GM12865 (cell line): ENCODE measurements at places on chromosomes 3 and 15.

- no peak for DNase-seq
These were observed 230.2 kb upstream of the IGF1R start for GRCh38 chr15:98418122-98418521.

DNA sequence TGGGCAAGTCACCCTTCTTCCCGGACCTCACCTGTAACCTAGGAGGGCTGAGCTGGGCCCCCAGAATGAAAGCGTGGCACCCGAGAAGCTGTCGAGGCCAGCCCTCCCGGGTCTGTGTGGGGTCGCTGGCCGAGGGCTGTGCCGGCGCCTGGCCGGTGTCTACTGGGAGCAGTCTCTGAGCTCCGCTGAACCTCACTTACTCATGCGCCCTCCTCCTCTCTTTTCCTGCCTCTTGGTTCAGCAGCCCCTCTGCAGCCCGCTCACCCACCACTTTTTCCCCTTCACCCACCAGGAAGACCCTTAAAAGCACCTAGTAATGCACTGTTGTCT, 419 bp downstream of the HYKK start:
- DNase-seq, result no peak

DNA sequence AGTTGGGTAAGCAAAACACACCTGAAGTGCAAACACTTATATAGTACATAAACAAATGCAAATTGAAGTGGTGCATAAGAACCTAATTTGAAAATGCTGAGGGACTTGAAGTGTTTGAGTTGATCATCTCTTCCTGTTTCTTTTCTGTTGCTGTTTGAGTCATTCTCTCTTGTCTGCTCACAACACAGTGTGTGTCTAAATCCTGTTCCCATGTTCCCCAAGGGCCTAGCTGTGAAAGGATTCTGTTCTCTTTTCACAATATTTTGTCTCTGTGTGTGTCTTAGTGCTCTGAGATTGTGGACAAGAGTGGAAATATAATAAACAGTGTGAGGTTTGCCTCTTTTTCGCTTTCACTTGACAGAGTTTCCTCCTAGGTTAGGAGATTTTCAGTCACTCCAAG, 6.1 kb downstream of the CD96 start:
- DNase-seq, result peak; percentile 35

- DNase-seq, result no peak
These were observed 27.5 kb upstream of the TM4SF19 start for GRCh38 chr3:196365736-196366135.

DNA sequence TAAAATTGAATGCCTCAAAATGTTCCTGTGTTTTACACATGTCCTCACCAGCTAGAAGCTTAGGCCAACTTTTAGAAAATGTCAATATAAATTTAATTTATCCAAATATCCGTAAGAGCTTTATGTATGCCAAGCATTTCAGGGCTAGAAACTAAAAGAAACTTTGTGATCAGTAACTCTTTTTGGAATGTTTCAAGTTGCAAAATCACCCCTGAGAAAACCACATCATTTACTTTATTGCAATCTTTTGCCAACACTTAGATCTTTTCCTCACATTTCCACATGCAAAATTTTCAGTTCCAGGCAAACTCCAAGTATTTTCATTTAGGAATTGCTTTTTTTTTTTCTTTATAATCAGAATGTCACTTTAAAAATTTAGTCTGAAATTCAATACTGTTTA, 20.1 kb upstream of the IGF1R start:
- no peak for DNase-seq

DNA sequence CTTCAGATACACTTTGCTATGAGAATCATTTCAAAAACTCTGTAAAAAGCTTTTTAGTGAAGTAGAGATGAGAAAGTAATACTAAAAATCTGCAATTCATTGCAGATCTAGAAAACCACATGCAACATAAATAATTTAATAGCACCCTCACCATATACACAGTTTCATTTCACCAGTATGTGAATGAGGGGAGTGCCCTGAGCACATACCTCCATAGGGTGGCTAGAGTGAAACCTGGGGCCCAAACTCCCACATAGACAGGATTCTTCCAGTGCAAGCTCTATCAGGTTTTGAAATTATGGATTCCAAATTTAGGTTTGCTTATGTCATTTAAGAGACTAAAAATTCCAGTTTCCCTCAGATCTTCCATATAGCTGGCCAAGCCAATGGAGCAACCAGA, 973.4 kb upstream of the CFAP20DC start:
- DNase-seq, result no peak

GRCh38 chr3:190366133-190366532, 21.8 kb upstream of the CLDN16 start:
- DNase-seq, result no peak

DNA sequence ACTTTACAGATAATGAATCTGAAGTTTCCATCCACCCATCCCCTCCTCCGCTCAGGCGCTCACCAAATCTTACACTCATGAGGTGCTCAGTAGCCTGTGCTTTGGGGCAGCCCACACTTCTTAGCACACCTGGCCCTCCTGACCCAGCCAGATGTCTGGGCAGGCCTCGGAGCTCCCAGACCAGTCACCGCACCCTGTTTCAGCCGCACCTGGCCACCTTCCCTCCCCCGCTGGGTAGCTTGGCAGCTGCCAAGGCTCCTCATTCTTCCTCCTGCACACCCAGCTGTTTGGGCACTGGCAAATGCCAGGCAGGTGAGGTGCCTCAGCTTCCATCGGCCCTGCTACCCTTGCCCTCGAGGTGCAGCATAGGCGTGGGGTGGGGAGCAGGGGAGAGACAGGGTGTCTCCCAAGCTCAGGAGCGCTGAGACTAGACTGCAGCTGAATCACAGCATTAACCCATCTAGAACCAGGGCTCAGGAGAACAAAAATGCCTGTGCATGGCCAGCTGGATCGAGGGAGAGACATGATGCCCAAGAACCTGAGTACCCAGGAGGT, 45.8 kb downstream of the CDC25A start:
- DNase-seq, result no peak

DNA sequence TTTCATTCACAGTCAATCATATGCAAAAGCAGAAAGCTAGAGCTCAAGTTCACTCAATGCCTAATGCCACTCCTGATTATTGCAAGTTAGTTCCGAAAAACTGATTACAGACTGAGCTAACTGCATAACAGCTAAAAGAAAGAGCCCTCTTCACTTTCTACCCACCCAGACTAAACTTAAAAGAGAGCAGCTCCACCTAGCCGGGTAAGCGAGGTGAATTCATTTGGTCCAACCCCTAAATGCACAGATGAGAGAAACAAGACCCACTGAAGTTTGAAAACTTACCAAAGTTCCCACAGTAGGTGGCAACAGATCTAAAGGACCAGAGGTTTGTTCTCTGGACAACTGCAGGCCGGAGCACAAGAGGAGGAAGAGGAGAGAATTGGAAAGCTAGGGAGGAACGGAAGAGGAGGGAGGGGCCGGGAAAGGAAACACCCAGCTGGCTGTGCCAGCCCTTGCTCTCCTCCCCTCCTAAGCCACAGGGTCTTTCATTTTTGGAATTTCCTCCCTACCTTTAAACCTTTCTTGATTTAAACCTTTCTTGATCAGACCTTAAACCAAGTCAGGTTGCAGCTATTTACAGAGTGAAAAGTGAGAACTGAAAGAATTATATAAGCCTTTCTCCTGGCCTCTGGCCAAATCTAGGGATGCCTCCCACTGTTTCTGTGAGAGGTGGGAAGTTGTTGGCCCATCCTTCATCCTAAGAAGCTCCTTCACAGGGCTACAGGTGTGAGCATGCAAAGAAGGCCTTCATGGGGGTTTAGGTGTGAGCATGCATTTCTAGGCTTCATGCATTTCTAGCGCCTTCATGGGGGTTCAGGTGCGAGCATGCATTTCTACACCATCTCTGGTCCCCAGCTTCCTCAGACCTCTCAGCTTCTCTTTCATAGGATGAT, 114.7 kb upstream of the LMOD3 start:
- DNase-seq, result no peak

DNA sequence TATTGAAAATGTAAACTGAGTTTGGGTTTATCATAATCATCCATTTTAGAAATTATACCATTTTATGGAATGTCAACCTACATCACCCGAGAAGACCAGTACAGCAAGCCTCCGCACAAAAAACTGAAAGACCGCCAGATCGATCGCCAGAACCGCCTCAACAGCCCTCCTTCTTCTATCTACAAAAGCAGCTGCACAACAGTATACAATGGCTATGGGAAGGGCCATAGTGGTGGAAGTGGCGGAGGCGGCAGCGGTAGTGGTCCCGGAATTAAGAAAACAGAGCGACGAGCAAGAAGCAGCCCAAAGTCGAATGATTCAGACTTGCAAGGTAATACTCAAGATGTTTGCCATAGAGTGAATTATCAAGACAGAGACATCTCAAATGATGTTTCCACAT, 197.0 kb downstream of the GHSR start:
- DNase-seq, result no peak

DNA sequence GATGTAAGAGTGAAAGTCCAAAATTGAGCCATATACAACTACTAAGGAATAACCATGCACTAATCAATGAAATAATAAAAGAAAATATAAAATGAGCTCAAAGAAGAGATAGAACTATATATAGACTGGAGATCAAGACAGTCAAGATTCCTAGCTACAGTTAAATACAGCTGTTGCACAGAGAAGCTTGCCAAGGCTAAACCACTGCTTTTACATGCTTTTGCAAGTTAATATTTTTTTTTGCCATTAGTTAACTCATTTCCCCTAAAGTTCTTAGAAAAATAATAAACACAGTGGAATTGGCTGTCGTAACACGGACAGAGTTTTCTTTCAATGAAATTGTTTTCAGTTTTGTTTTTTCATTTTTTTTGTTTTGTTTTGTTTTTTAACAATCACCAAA, 123.0 kb downstream of the VGLL3 start:
- no peak for DNase-seq

DNA sequence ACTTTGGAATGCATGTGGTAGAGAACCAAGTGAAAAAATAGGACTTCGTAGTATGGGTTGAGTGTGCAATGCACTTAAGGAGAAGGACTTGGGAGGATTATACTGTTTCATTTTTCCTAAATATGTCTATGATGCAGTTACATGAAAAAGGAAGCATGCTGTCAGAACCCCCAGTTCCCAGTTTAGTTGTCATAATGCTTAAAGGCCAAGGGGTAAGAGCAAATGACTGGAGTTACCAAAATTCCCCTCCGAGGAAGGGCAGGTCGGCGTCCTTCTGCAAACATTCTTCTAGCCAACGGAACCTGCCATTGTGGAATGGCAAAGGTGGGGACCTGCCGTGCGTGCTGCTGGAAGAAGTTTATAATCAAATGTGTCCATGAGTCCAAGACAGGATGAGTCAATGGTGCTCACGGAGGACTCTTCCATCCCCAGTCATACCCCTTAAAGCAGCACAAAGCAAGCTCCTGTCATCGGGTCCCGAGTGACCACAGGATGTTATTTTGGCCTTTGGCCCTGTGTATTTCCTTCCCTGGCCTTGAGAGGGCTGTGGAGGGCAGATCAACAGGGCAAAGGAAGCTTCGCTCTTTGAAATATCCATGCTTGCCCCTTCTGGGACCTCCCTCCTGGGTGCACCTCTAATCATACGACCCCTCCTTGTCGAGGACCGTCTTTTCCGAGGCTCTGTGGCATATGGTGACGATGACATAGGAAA, 93.2 kb downstream of the SLCO3A1 start:
- DNase-seq, result no peak
